ENCODE measurements at places on chromosomes 13 and 19.
A peak's percentile ranks its signal among the peaks of the same experiment; 100 is the strongest.

GRCh38 chr13:27904719-27905118 lies 15.1 kb upstream of the PDX1 start:
- DNase-seq = no peak

DNA sequence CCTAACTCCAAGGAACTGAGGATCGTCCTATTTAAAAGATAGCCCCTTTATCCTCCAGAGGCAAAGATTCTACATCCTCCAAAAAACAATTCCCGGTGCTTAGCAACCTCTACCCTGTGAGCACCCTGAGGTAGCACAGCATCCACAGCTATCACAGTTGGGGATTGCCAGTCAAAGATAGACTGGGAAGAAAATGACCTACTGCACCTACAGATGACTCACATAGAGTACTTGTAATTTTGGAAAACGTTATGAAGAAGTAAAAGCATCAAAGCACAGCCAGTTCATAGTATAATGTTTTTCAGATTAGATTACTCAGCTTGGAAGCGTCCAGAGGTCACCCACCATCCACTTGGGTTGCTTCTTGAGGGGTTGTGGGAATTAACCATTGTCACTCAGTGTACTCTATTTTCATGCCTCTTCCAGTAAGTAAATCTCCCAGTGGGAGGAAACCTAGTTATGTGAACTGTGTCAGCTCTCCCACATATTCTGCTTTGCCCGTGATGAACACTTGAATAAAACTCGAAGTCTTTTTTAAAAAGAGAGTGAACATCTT lies 8.9 kb upstream of the FAM124A start:
- DNase-seq = no peak

DNA sequence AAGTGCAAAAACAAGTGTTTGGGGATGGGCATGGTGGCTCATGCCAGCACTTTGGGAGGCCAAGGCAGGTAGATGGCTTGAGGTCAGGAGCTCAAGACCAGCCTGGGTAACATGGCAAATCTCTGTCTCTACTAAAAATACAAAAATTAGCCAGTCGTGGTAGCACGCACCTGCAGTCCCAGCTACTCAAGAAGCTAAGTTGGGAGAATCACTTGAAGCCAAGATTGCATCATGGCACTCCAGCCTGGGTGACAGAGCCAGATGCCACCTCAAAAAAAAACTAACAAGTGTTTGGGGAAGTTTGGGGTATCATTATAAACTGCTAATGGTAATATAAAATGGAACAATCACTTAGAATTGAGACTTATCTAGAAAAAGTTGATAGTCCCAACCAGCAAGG lies 24.6 kb downstream of the XPO4 start:
- no peak for DNase-seq

DNA sequence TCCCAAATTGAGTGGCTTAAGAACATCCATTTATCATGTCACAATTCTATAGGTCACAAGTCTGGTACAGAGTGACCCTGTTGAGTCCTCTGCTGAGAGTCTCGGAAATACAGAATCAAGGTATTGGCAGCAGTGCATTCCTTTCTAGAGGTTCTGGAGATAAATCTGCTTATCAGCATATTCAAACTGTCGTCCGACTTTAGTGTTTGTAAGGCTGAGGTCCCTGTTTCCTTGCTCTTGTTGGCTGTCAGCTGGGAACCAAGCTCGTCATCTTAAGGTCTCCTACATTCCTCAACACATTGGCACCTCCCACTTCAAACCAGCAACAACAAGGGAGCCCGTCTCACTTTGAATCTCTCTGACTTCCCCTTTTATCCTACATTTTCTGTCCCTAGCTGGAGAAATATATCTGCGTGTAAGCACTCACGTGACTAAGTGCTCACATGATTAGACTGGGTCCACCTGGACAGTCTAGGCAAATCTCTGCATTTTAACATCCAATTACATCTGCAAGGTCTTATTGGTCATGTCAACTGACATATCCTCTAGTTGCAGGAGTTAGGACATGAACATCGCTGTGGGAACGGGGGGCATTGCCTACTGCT lies 886.8 kb downstream of the PCDH9 start:
- DNase-seq = no peak

DNA sequence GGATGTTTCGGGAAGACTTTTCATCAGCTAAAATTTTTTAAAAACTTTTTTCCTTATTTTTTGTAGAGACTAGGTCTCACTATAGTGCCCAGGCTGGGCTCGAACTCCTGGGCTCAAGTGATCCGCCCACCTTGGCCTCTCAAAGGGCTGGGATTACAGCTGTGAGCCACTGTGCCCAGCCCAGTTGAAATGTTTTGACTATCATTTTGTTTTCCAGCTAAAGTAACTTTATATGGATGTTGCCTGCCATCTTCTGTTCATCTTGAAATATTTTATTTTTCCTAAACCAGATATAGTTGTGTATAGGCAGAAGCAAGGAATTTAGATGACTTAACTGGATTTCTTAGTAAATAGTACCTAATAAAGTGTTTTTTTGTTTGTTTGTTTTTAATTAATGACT lies 7.0 kb downstream of the CAB39L start:
- no peak for DNase-seq

DNA sequence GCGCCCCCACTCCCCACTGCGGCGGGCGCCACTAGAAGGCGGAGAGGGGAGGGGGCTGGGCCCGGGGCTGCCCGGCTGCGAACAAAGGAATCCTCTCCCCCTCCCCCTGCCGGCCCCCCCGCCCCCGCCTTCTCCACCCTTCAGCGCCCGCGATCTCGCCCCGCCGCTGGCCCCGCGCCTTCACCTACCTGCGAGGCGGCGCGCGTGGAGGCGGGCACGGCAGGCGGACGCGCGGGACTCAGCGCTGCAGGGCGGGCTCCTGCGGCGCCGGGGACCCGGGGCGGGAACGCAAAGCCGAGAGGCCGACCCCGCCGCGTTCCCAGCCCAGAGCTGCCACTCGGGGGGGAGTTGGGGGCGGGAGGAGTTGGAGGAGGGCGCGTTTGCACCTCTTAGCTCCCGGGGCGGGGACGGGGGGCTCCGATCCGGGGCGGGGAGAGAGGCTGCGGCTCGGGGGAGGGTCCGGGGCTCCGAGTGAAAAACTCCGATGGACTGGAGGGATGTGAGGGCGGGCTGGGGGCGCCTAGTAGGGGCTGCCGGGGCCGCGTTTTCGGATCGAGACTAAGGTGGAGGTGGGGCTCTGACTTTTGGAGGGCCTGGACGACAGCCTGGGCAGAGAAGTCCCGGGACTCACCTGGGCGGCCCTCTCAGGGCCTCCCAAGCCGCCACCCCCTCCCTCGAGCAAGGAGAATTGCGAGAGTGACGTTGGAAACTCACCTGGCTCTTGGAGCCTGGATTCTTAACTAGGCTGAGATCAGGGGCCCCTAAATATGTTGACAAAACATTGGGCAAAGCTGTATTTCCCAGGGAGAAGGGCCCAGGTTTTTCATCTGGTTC lies at the start of gene FBN3:
Gene FBN3 (minus strand): TSS at position 332 of the 834 bp plus-strand sequence. CDS start 2,112 bp downstream, outside the sequence.
- no peak for DNase-seq

- DNase-seq = no peak
Measured at GRCh38 chr19:12162513-12162881, 399 bp upstream of the ZNF136 start.

DNA sequence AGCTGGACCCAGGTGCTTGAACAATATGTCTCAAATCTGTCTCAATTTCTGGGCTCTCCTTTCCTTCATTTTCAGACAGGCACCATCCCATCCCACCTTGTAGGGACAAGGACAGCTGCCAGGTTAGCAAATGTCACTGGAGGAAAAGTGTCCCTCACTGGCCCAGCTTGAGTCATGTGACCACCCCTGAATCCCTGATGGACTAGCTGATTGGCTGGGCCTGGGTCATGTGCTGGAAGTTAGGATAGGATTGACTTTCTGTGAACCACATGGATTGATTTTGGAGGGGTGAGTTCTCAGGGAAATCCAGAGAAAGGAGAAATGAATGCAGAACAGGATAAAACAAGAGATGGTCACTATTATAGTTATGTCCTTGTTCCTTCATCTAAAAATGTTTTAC lies 28.2 kb upstream of the FXYD3 start:
- no peak for DNase-seq

- DNase-seq = no peak
Measured at GRCh38 chr19:31057476-31057875, 291.8 kb downstream of the TSHZ3 start.

DNA sequence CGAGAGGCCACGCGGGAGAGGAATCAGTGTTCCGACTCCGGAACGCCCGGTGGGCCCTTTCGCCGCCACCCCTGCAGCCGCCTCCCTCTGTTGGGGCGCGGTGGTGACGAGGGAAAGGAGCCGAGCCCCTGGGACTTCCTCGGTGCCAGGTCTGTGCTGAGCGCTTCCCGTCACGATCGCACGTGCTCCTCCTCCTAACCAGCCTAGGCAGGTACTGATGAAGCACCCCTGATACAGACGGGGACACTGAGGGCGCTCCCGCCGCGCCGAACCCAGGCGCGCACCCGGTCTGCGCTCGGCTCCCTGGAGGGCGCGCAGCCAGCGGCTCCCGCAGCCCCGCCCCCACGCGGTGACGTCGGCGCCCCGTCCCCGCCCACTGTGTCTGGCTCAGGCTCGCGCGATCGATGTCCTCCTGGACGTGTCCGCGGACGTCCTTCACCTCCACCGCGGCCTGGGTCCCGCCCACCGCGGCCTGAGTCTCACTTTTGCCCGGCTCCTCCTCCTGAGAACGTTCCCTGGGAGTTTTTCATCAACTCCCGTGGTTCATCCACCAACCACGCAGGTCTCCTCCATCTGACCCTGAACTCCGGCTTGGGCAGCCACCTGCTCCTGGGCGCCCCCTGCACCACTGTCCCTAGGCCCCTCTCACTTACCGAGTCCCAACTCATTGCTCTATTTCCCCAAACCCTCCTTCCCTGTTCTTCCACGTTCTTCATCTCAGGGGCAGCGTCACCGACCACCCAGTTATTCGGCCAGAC lies 2.6 kb upstream of the KLK15 start:
- DNase-seq = peak; percentile 77

- no peak for DNase-seq
Measured at GRCh38 chr19:1658150-1659083, 6.0 kb upstream of the TCF3 start.

DNA sequence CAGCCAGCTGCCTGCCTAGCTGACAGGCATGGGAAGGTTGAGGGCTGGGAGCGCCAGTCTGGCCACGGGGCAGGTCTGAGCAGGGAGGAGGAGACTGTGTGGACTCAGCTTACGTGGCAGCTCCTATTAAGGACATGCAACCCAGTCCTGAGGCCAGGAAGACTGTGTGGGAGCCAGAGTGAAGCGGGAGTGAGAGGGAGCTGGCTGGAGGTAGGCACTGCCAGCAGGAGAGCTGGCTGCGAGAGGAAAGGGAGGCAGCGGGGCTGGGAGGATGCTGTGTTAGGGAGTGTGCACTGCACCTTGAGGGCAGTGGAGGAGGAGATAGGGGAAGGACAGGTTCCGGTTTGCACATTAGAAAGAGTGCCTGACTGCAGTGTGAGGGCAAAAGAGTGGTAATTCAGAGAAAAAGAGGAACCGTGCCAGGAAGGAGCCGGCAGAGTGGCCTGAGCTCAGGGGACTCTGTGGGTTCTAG lies 99.2 kb downstream of the SLC7A1 start:
- no peak for DNase-seq

GRCh38 chr13:109728791-109729731 lies 57.3 kb downstream of the IRS2 start:
- DNase-seq = no peak

DNA sequence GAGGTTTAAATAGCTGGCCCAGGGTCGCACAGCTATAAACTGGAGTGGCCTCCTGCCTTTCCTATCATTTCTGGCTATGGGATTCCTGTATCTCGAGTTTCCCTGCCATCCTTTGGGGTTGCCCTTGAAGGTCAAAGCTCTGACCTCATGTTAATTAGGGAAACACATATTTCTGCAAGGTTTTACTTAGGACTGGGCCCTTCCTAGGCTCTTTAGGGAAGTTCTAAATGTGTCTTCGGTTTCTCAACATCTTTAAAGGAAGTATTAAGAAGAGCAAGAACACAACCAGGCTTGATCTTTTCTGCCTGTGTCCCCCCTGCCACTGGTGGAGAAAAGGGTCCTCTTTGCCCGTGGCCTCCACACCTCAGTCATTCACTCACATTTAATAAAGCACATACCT lies 10.8 kb downstream of the LCP1 start:
- no peak for DNase-seq

DNA sequence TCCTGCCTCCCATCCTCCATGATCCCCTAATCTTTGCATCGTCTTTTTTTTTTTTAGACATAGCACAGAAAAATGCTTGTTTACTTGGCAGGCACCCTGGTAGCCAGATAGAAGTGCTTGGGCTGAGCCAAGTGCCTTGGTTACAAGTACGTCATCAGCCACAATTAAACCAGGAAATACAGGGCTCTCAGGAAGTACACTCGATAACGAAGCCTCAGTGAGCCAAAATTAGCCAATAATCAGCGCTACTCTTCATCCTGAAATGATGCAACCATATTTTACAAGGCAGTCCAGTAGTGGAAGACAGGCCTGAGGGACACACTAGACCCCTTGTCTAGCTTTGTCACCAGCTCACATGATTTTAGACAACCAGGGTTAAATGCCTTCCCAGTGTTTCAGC lies 194.0 kb upstream of the NBEA start:
- no peak for DNase-seq

GRCh38 chr19:17170538-17171297 lies 44.4 kb upstream of the USE1 start:
- no peak for DNase-seq

DNA sequence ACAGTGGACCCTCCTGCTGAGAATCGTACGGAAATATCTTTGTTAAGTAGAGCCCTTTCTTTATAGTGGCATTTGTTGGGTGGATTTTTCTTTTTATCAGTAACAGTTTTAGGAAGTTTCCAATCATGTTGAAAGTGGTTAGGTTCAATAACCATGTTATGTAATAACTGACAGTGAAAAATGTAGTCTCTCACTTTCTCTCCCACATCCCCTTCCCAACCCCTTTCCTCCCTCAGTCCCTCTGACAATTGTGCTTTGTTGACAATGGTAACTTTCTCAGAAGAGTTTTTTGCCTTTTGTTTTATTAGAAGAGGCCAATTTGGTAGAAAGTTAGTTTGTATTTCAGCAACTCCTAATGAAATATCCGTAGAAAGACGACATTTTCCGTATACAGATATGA lies 77.8 kb upstream of the SLAIN1 start:
- no peak for DNase-seq

DNA sequence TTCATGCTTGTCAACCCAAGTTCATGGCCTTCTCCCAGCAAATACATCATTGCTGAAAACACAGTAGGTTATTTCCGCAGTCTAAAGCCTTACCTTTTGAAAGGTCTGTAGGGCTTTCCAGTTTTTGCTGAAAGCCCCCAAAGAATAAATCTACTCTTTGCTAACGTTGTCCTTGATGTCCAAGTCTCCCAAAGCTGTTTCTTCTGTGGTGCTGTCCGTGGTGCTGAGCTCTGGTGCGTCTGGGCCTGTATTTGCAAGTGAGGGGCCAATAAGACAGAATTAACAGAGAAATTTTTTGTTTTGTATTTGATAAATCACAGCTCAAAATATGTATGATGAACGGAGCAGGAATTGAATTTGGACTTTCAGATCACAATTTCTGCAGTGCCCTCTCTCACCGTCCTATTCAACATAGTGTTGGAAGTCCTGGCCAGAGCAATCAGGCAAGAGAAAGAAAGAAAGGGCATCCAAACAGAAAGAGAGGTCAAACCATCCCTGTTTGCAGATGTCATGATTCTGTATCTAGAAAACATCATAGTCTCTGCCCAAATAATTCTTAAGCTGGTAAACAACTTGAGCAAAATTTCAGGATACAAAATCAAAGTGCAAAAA lies 9.8 kb upstream of the LGALS16 start:
- peak; percentile 32 for DNase-seq

Data from stimulated activated CD4-positive, alpha-beta T cell treated with anti-CD3 and anti-CD28 coated beads, Interleukin-2, amount 100 ng/mL, for 24 hours (primary cell).